KBM-7 (cell line): ENCODE measurements at places on chromosomes 4 and X.

GRCh38 chr4:51855270-51855669, 12.3 kb downstream of the DCUN1D4 start:
- no peak for DNase-seq

- no peak for DNase-seq
These were observed 795.2 kb downstream of the TRIML1 start for GRCh38 chr4:188934320-188934962.

DNA sequence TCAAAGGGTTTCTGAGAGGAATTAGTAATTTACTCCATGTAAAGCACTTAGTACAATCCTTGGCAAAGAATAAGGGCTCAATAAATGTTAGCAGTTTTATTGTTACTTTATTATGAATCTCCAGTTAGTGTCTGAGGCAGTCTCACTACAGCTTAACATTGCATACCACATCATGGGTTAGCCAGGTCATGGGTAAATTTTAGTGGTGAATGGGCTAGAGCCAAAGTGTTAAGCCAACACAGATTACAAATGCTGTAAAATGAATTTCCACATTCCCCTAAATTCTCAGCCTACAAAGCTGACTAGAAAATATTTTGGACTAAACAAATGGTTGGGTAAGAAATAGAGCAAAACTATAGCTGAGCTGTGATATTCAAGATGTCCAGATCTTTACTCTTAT, 72.4 kb downstream of the NRK start:
- DNase-seq = no peak

- DNase-seq = no peak
These were observed 111.1 kb downstream of the SH3RF1 start for GRCh38 chr4:169159624-169160171.
